ENCODE measurements at places on chromosomes 5 and 9.

DNA sequence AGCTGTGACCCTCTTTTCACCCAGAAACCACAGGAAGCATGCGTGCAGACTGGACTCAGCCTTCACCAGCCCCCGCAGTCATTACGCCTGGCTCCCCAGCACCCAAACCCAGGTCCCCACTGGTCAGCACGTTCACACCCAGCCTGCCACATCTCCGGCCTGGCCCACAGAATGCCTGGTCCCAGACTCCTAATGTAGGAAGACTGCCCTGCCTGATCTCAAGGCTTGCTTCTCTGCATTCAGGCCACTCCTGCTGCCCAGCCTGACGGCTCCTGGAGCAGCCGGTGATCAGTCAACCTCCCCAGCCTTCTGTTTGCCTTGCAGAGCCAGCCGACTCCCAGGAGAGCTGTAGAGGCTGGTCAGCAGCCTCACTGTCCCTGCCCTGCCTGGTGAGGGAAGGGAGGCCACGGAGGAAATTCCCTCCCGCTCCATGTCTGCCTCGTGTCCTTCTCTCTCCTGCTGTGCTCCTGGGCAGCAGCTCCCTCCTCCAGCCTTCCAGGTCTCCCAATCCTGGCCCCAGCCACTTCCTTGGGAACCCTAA, 25.4 kb downstream of the ADAMTS2 start:
- no peak overlapping the region for H3K27ac ChIP-seq
- no peaks in the 10 kb centered on the region for H3K27me3 ChIP-seq
- no peaks in the 10 kb centered on the region for H3K36me3 ChIP-seq
- no peak overlapping the region for H3K4me3 ChIP-seq

GRCh38 chr5:114726131-114726530, 364.3 kb downstream of the KCNN2 start:
- H3K4me1 ChIP-seq = no peaks in the 10 kb centered on the region
- no peak overlapping the region for H3K4me3 ChIP-seq
- H3K36me3 ChIP-seq = no peaks in the 10 kb centered on the region
- no peak for DNase-seq
- no peaks in the 10 kb centered on the region for H3K27me3 ChIP-seq

DNA sequence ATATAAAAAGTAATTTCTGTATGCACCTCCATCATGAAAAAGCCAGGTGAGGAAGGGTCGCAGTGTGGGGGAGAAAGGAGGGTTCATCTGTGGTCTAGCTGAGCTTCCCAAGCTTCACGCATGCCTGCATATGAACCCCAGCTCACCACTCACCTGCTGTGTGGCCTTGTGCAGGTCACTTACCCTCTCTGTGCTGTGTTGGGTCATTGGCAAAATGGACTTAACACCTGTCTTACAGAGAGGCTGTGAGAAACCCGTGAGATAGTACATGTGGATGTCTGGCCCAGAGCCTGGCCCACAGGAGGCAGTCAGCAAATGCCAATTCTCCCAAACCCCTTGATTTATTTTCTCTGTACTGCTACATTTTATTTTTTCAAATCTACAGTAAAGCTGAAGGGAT, 88.9 kb downstream of the GABBR2 start:
- no peaks in the 10 kb centered on the region for H3K4me1 ChIP-seq
- H3K27ac ChIP-seq = no peak overlapping the region
- peaks cover 3% of the 10 kb centered on the region for H3K27me3 ChIP-seq

- DNase-seq = no peak
- H3K4me3 ChIP-seq = no peak overlapping the region
- no peak overlapping the region for H3K27ac ChIP-seq
Measured at GRCh38 chr5:141628175-141628788, 8.4 kb downstream of the HDAC3 start.

DNA sequence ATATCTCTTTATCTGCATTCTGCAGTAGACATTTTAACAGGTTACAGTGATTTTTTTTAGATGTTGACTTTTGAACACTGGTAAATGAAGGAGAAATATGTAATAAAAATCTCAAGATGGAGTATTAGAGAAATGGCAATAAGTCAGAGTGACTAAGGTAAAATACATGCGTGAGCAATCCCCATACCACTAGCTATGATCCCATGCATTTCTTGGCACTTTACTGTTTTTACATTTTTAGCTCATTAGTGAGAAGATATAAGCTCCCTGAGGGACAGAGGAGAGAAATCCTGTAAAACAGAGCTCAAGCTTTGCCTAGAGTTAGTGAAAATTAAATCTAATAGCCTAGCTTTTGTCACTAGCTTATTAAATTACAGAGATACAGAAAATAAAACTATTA, 181.9 kb upstream of the TRPM3 start:
- no peak overlapping the region for H3K27ac ChIP-seq
- no peaks in the 10 kb centered on the region for H3K27me3 ChIP-seq
- no peaks in the 10 kb centered on the region for H3K4me1 ChIP-seq
- no peaks in the 10 kb centered on the region for H3K36me3 ChIP-seq
- DNase-seq = no peak

GRCh38 chr5:27437594-27438200, 399.3 kb upstream of the CDH9 start:
- no peaks in the 10 kb centered on the region for H3K36me3 ChIP-seq
- H3K4me1 ChIP-seq = no peaks in the 10 kb centered on the region
- H3K27me3 ChIP-seq = no peaks in the 10 kb centered on the region
- DNase-seq = no peak
- no peak overlapping the region for H3K4me3 ChIP-seq
- no peak overlapping the region for H3K27ac ChIP-seq

- H3K36me3 ChIP-seq = peaks cover 14% of the 10 kb centered on the region
- H3K4me1 ChIP-seq = no peaks in the 10 kb centered on the region
- H3K27me3 ChIP-seq = no peaks in the 10 kb centered on the region
- DNase-seq = no peak
- no peak overlapping the region for H3K4me3 ChIP-seq
- H3K27ac ChIP-seq = no peak overlapping the region
Measured at GRCh38 chr9:92850898-92851297, 26.9 kb downstream of the ZNF484 start.

- H3K36me3 ChIP-seq = no peaks in the 10 kb centered on the region
- no peak overlapping the region for H3K27ac ChIP-seq
- H3K27me3 ChIP-seq = no peaks in the 10 kb centered on the region
- peaks cover 24% of the 10 kb centered on the region for H3K4me1 ChIP-seq
Measured at GRCh38 chr5:31029925-31030324, 163.6 kb upstream of the CDH6 start.

DNA sequence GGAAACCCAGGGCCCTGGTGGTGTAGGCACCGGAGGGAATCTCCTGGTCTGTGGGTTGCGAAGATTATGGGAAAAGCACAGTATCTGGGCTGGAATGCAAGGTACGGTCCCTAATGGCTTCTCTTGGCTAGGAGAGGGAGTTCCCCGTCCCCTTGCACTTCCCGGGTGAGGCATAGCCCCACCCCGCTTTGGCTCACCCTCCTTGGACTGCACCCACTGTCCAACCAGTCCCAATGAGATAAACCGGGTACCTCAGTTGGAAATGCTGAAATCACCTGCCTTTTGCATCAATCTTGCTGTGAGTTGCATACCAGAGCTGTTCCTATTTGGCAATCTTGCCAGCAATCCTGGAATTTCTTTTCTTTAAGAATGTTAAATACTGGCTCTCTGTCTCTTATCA, 1429.1 kb downstream of the MAT2B start:
- H3K27me3 ChIP-seq = no peaks in the 10 kb centered on the region
- no peak overlapping the region for H3K4me3 ChIP-seq
- no peak overlapping the region for H3K27ac ChIP-seq
- no peak for DNase-seq

GRCh38 chr9:4508907-4509589, 18.8 kb downstream of the SLC1A1 start:
- H3K36me3 ChIP-seq = peaks cover 3% of the 10 kb centered on the region
- H3K4me1 ChIP-seq = peaks cover under 1% of the 10 kb centered on the region
- DNase-seq = no peak
- no peak overlapping the region for H3K4me3 ChIP-seq
- H3K27ac ChIP-seq = peak overlapping the region; percentile 78

GRCh38 chr5:139872851-139873794, 77.5 kb downstream of the PSD2 start:
- peaks cover 27% of the 10 kb centered on the region for H3K27me3 ChIP-seq
- H3K4me3 ChIP-seq = no peak overlapping the region
- DNase-seq = no peak
- H3K4me1 ChIP-seq = no peaks in the 10 kb centered on the region
- peaks cover 3% of the 10 kb centered on the region for H3K36me3 ChIP-seq

DNA sequence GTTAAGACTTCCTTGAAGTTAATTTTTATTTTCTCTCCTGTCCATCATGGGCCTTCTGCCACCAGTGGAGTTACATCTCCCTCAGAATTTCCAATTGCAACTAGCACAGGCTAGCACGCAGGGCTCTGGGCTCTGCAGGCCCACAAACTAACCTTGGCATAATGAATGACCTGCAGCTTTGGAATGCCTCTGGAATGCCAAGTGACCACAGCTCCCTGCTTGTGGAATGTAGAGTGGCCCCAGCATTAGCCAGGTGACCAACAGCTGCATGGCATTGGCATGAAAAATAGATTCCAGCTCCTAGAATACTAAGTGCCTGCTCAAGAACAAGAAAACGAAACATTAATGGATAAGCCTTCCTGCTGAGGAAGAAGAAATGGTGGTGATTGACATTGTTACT, 726.1 kb downstream of the BRINP1 start:
- H3K27me3 ChIP-seq = no peaks in the 10 kb centered on the region
- H3K4me3 ChIP-seq = no peak overlapping the region
- no peak for DNase-seq
- no peak overlapping the region for H3K27ac ChIP-seq

- DNase-seq = peak; percentile 32
- peaks cover 11% of the 10 kb centered on the region for H3K36me3 ChIP-seq
- H3K4me1 ChIP-seq = no peaks in the 10 kb centered on the region
- H3K27me3 ChIP-seq = peaks cover 32% of the 10 kb centered on the region
- H3K4me3 ChIP-seq = no peak overlapping the region
Measured at GRCh38 chr9:2771087-2771486, 53.8 kb downstream of the KCNV2 start.

- H3K4me3 ChIP-seq = no peak overlapping the region
- DNase-seq = no peak
- peaks cover 2% of the 10 kb centered on the region for H3K4me1 ChIP-seq
- H3K27me3 ChIP-seq = no peaks in the 10 kb centered on the region
- H3K27ac ChIP-seq = no peak overlapping the region
- no peaks in the 10 kb centered on the region for H3K36me3 ChIP-seq
Measured at GRCh38 chr5:61420016-61420415, 88.0 kb downstream of the ZSWIM6 start.

- H3K27me3 ChIP-seq = peaks cover 67% of the 10 kb centered on the region
- peak; percentile 11 for DNase-seq
- peak overlapping the region; percentile 51 for H3K4me3 ChIP-seq
- no peak overlapping the region for H3K27ac ChIP-seq
- H3K36me3 ChIP-seq = no peaks in the 10 kb centered on the region
Measured at GRCh38 chr9:21964925-21965385, 29.2 kb downstream of the CDKN2A start.

GRCh38 chr5:25327172-25327571, 682.4 kb upstream of the CDH10 start:
- no peak overlapping the region for H3K27ac ChIP-seq
- H3K4me3 ChIP-seq = no peak overlapping the region
- no peak for DNase-seq
- H3K36me3 ChIP-seq = no peaks in the 10 kb centered on the region

DNA sequence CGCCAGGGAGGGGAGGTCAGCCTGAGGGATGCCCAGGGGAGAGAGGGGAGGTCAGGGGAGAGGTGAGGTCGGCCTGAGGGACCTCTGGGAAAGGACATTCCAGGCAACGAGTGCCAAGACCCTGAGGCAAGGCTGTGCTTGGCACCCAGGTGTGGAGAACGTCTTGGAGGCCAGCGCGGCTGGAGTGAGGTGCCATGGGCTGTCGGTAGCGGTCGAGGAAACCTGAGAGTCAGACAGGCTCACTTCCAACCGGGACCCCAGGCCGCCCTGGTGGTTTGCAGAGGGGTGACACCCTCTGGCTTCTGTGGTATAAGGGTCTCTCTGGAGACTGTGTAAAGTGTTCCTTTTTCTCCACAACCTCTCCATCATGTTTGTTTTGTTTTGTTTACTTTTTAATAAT, 82.9 kb downstream of the CACNA1B start:
- H3K27me3 ChIP-seq = no peaks in the 10 kb centered on the region
- no peaks in the 10 kb centered on the region for H3K36me3 ChIP-seq
- DNase-seq = no peak
- no peaks in the 10 kb centered on the region for H3K4me1 ChIP-seq
- no peak overlapping the region for H3K4me3 ChIP-seq

- H3K36me3 ChIP-seq = no peaks in the 10 kb centered on the region
- no peak overlapping the region for H3K4me3 ChIP-seq
- H3K27ac ChIP-seq = no peak overlapping the region
Measured at GRCh38 chr5:19266791-19267190, 721.2 kb downstream of the CDH18 start.

- H3K36me3 ChIP-seq = no peaks in the 10 kb centered on the region
- no peak overlapping the region for H3K4me3 ChIP-seq
- DNase-seq = no peak
- no peaks in the 10 kb centered on the region for H3K4me1 ChIP-seq
- no peaks in the 10 kb centered on the region for H3K27me3 ChIP-seq
Measured at GRCh38 chr5:123134653-123135181, 45.7 kb downstream of the PRDM6 start.

GRCh38 chr9:4243113-4243512, 56.8 kb downstream of the GLIS3 start:
- H3K36me3 ChIP-seq = no peaks in the 10 kb centered on the region
- no peak overlapping the region for H3K27ac ChIP-seq
- no peak overlapping the region for H3K4me3 ChIP-seq
- DNase-seq = no peak
- no peaks in the 10 kb centered on the region for H3K4me1 ChIP-seq
- H3K27me3 ChIP-seq = no peaks in the 10 kb centered on the region

DNA sequence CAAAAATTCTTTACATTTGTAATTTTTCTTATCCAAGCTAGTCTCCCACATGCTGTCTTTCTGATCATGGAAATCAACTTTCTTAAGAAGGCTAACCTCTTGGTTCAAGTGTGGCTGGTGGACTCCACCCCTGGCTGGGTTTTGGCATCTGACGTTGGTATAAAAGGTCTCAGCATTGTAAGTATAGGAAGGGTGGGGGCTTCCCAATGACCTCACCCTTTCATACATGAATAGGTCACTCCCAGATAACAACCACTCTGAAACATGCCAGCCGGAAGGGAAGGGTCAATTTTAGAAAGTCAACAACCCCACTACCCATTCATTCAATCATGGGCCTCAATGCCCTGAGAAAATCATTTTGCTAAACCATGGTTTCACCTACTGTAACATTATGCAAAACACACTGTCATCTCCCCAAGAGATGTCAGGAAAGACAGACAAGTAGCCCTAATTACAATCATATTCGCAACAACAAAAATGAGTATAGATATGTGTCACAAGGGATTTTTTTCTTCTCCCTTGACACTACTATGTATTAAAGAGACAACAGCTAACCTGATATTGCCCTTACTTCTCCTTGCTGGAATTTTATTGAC, 31.9 kb upstream of the PCSK5 start:
- H3K4me3 ChIP-seq = no peak overlapping the region
- H3K4me1 ChIP-seq = no peaks in the 10 kb centered on the region
- no peak for DNase-seq
- H3K27ac ChIP-seq = no peak overlapping the region
- no peaks in the 10 kb centered on the region for H3K27me3 ChIP-seq
